Hepatic stellate cell (primary cell): ENCODE measurements at places on chromosomes 5 and 9.

GRCh38 chr9:105403552-105404248, 44.1 kb upstream of the FSD1L start:
- DNase-seq, result no peak

GRCh38 chr5:14299666-14300065, 156.5 kb downstream of the TRIO start:
- no peak for DNase-seq

- DNase-seq, result no peak
Observed at GRCh38 chr5:13930541-13931171, 13.8 kb downstream of the DNAH5 start.

DNA sequence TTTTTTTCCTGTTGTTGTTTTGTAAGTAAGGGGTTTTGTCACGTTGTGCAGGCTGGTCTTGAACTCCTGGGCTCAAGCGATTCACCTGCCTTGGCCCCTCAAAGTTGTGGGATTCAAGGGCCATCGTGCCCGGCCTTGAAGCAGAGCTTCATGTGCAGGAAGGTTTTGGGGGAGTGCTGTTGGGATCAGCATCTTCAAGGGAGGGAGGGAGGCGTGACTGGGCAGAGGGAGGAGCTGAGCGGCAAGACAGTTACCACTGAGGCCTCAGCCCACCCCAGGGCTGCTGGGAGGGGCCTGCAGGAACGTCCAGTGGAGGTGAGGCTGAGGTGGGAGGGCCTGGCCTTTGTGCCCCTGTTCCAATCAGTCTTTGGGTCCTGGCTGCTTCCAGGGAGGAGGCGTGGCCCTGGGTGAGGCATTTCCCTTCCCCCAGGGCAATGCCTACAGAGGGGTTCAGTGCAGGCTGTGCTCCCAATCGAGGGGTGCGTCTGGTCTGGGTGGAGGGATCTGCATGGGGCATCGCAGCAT, 21.4 kb downstream of the OR2V1 start:
- no peak for DNase-seq

GRCh38 chr9:38406476-38407186, 14.1 kb downstream of the ALDH1B1 start:
- DNase-seq, result no peak

GRCh38 chr5:173477345-173478040, 139.0 kb downstream of the BOD1 start:
- DNase-seq, result peak; percentile 62

- DNase-seq, result peak; percentile 8
Observed at GRCh38 chr5:107668154-107669095, 2.3 kb downstream of the EFNA5 start.

- DNase-seq, result no peak
Observed at GRCh38 chr9:93017621-93018020, 40.9 kb upstream of the SUSD3 start.

DNA sequence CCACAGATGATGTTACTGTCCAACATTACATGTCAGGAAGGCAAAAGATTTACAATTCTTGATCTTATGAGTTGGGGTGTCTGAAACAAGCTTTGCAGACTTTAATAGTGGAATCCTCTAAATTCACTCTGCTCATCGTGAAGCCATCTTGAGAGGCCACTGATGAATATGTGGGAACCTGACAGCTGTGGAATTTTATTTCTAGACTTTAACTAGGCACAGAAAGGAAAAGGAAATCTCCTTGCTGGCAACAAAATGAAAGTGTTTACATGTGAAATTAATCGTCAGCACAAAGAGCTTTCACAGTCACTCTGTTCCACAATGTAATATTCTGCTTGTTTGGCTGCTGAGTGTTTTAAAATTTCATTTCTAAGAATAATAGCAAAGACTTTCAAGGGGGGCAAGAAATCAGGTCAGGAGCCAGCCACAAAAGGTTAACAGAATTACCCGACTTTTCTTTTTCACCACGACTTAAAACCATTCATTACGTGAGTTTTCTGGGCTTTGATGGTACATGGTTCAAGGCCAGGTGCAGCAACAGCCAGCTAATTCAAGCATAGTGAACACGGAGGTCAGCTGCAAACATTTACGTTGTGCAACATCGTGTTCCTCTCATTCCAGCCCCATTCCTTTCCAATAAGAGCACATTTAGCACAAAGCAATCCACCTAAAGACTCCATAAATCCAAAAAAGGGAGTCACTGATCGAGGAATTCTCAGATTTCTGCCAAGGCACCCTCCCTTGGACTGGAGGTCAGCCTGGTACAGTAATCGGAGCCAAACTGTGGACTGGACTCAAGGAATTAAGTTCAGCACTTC, 14.6 kb downstream of the NREP start:
- DNase-seq, result no peak

DNA sequence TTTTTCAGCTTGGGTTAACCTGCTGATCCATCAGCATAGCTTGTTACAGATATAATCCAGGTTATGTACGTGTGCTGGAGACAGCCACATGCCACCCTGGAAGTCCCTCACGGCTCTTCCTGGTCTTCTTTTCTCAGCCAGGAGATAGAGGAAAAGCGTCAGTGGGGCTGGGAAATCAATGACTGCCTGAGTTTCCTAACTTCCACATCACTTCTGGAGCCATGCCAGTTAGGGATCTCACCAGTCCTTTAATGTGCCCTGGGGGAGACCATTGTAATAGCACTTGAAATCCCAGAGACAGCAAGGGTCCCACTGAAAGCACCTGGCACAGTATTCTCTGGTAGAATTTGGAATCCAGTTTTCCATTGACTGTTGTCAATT, 29.2 kb downstream of the ANXA2R start:
- DNase-seq, result no peak

DNA sequence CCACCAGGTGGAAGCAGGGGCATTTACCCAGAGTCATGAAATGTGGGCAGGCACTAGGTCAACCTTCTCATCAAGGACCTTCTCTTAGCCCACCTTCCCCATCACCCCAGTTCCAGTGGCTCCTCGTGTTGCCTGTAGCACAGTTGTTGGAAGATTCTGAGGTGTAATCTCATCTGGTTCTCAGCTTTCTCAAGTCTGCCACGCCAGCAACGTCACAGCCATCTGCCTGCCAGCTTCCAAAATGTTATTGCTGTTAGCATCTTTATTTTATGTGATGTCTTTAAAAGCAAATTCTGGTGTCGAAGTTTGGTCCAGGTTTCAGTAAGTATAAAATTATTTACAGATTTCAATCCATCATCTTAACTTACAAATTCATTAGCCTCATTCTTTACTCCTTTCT, 10.7 kb downstream of the C9orf153 start:
- no peak for DNase-seq

- DNase-seq, result no peak
Observed at GRCh38 chr5:76859591-76860247, 9.9 kb downstream of the S100Z start.

GRCh38 chr5:122455939-122456338, 143.9 kb downstream of the SNCAIP start:
- DNase-seq, result no peak

GRCh38 chr5:73352649-73353230, 95.8 kb downstream of the FOXD1 start:
- no peak for DNase-seq

DNA sequence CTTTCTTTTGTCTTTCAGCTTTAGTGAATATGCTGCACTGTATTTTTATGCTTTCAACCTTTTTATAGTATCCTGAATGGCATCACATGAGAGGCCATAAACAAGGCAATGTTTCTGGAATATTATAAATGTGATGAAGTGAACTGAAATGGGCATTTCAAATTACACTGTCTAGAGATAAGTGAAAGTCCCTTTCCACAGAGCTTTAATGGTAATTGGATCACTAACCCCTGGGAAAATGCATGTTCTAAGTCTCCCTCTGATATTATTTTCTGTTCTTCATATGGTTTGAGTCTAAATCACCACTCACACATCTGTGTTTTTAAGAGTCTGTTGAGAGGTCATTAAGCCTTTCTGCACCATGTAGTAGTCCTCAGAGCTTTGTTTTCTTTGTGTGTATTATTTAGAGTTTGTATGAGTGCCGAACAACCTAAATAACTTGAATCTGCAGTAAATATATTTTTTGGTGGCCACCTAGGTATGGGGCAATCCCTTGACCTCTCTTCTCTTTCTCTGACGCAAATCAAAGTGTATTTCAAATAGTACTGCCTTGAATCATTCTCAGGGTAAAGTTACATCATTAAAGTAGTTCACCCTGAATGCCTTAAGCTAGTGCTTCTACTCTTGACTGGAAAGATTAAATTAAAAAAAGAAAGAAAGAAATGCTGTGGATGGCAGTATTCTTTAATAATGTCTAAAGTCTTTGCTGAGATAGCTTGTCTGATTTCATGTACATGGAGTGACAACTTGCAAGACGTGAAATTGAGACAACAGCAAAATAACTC, 1931.0 kb upstream of the CDH6 start:
- no peak for DNase-seq

DNA sequence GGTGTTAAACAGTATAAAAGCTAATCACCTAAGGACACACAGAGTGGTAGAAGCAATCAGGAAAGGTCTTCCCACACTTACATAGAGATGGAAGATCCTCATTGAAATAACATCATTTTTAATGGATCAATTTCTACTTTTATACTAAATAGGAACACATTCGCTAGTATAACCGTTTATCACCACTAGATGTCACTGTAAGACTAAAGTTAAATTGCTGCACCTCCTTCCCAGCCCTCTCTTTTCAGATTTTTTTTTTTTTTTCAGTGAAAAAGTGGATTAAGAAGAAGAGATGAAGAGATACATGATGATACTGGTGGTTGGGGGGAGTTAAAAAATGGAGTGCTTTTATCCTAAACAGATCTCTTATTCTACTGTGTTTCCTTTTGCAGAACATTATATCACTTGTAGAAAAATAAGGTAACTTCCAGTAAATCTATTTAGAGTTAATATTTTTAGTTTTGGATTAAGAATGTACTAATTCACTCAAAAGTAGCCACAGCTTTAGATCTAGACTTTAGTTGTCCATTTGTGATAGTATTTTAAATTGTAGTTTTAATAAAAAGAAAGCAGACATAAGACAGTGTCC, 116.9 kb upstream of the ARRDC3 start:
- DNase-seq, result peak; percentile 17

- DNase-seq, result peak; percentile 41
Observed at GRCh38 chr5:173016598-173017046, 33.1 kb downstream of the ATP6V0E1 start.

GRCh38 chr5:21398511-21398910, 1410.5 kb upstream of the CDH18 start:
- no peak for DNase-seq

DNA sequence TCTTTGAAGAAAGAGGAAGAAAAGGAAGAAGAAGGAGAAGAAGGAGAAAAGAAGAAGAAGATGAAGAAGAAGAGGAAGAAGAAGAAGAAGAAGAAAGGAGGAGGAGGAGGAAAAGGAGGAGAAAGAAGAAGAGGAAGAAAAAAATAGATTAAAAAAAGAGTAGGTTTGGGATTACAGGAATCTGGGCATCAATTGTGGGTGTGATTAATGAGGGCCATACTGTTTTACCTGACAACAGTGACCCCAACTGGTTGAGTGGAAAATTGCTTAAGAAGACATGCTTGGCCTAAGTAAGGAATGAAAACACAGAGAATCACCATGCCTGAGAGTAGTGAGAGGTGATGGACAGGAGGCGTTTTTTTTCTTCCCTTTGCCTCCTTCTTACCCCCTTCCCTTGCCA, 114.6 kb downstream of the FAM170A start:
- DNase-seq, result peak; percentile 5

DNA sequence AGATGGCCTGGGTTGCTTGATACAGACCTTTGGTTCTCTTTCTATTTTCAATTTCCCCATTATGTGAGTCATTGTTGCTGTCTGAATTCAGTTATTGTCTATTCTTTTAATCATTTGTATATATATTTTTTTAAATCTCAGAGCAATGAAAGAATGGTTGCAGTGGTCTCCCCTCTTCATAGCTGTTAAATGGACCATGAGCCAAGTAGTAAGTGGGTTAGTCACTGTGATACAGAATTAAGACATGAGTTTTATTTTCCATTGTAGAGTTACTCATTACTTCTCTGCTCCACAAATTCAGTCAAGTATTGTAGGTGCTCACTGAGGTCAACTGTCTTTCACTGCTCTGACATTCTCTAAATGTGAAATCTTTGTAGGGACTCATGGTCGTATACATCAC, 174.6 kb upstream of the GRAMD2B start:
- no peak for DNase-seq

DNA sequence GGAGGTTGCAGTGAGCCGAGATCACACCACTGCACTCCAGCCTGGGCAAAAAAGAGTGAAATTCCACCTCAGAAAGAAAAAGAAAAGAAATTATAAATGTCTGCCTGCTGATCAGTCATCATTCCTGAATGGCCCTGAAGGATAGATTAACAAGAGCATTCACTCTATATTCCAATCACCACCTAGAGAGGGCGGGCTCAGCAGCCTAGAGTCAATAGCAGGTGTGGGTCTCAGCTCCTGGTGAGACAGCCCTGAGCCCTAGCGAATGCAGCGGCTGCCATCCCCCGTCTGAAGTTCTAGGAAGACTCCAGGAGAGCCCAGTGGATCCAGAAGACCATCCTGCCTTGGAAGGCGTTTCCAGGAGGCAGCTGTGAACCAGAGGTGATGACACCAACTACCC, 12.0 kb downstream of the FBP1 start:
- no peak for DNase-seq

DNA sequence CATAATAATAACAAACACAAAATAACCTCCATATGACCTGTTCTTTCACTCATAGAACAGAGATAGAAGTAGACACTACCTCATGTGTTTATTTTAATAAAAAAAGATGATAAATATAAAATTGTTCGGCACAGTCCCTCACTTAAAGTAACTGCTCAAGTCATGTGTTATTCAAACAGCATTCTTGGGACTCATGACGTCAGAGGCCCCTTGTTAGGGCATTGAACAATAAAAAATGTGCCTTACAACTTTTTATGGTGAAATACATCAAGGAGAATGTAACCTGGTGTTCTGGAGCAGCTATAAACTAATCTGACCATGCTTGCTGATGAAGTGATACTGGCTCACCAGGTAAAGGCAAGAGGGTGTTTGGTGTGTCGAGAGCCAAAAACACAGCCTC, 12.2 kb upstream of the NDFIP1 start:
- no peak for DNase-seq

GRCh38 chr5:75167345-75167744, 69.3 kb downstream of the ANKRD31 start:
- no peak for DNase-seq

DNA sequence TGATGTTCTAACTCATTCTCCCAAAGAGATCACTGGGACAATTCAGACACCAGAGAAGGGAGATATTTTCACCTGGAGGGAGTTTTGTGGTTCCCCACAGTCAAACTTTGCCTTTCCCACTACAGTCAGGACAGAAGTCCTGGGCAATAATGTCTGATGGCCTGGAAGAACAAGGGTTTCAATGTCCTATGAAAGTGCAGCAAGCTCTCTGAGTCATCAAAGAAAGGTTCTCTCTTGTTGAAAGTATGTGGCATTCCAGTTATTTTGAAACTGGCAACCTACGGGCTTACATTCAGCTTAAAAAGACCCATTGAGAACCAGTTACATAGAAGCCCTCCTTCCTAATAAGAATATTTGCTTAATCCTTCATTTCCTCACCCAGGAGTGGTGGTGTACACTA, 103.9 kb downstream of the INSYN2B start:
- no peak for DNase-seq

DNA sequence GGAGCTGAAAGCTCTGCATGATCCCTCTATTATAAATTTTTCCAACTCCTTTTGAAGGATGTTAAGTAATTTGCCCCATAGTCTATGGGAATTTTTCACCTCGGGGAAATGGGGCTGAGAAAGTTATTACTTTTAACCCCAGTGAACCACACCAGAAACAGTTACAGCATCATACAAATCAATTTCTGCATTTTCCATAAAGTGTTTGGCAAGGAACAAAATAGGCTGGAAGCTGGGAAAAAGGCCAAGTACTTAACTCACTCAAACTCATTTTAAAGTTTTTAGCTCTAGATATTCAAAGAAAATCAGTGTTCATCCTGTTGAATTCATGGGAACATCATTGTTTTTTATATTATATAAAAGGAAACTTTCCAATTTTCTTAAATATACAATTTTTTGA, 160.9 kb downstream of the SH3GL2 start:
- no peak for DNase-seq
